ENCODE measurements at places on chromosomes 1 and 21.

- DNase-seq, result no peak
These were observed 58.6 kb downstream of the GREM2 start for GRCh38 chr1:240553351-240553750.

DNA sequence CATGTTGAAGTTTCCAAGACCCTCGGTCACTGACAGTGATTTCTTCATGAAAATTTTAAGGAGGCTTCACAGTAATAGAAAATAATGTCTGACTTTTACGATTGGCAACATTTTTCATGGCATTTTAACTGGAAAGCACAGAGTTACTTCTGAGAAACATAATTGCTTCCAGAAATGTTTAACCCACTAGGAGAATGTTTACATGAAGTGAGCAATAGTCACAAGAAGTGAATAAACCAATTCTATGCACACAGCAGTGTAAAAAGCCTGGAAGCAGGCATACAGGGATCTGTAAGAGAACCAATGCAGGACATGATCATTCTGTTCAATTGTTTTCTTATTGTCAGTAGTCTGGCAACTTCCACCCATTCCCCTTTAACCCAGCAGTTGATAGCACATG, 316.2 kb upstream of the CXADR start:
- no peak for DNase-seq

DNA sequence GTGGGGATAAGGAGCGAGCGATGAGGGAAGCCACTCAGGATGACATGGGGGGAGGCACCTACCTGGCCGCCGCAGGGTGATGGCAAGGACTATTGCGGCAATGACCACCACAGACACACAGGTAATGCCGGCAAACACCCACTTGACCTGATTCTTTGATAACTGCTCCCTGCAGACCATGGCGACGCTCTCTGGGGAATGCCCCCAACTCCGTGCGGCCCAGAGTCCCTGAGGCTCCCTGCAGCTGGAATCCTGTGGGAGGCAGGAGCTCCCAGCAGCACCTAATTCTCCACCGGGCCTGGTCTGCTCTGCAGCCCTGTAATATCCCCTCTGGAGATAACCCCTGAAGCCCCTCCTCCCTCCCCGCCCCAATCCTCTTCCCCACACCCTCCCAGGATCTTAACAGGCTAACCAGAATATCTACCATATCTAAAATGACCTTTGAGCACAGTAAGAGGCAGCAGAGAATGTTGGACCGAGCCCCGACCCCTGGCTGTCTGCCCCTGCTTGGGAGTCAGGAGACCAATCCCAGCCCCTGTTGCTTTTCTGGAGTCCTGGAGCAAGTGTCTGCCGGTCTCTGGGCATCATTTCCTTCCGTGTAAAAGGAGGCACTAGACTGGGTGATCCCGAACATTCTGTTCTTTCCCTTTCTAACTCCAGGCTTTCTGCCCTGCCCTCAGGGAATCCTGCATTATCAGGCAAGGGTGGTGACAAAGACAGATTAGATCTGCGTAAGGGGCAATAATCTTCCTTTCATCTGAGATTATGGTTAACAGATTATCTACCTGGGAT, at the start of gene FAM151A:
TSS of gene FAM151A (minus strand) at position 310 of the 792 bp plus-strand sequence. CDS start at position 180, 130 bp downstream.
- no peak for DNase-seq

GRCh38 chr21:41979751-41980369, 26.0 kb upstream of the C2CD2 start:
- DNase-seq, result no peak
